ENCODE measurements at places on chromosomes 12 and 14.

- no peak for DNase-seq
These were observed 210.7 kb upstream of the SSTR1 start for GRCh38 chr14:37997017-37997416.

GRCh38 chr14:61397615-61398014 is 76.2 kb downstream of the PRKCH start:
- DNase-seq: no peak

DNA sequence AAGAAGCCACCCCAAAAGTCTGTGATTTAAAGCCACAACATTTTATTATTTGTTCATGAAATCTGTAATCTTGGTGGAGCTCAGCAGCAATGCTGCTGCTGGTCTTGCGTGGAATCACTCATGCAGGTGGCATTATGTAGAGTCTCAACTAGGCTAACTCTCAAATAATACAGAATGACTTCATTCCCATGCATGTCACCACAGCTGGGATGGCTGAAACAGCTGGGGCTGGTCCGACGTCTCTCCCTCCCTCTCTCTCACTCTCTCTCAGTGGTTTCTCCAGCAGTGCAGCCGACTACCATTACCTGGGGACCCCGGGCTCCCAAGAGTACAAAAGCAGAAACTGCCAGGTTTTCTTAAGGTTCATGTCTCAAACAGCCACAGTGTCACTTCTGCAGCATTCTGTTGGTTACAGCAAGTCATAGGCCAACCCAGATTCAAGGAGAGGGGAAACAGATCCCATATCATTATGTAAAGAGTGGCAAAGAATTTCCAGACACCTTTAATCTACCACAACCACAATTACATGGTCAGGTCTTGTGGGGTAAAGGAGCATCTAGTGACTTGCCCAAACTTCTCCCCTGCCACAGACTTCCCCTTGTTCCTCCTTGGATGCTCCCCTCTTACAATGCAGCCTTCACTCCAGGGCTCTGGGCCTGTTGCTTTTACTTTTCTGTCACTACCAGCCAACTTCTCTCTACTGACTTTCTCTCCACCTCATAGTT is 192.0 kb upstream of the HMGA2 start:
- no peak for DNase-seq

- no peak for DNase-seq
These were observed 383.5 kb downstream of the RGS6 start for GRCh38 chr14:72315714-72316113.

DNA sequence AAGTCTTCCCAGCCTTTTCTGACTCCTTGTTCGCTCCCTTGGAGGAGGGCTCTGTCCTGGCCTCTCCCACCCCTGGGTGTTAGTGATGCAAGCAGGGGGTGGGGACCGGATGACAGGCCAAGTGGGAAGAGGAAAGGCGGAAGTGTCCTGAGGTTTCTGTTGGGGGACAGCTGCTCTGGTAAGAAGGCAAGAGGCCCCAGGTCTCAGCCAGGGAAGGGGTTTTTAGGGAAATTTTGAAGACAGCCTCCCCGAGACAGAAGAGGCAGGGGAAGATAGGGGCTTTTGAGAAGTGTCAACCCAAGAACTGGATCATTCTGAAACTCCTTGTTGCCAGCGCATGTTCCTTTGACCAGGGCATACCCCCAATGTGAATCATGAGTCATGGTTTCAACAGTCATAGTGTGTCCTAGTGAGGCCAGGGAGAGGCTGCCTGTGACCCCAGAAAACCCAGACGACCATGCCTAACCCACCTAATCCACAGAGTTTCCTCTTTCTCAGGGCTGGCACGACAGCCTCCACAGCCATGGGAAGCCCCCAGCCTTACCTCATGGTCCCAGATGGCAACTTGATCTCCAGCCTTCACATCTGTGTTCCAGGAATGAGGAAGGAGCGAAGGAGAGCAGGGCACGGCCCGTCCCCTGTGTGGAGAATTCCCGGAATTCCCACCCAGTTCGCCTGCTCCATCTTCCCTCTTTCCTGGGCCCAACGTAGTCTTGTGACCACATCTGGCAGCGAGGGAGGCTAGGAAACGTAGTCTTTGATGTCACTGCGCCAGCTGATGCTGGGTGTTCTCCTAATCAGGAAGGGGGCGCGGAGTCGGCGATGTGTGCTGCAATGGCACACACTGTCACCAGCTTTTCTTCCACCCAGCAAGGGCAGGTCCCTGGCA is 4.9 kb upstream of the GPR132 start:
- no peak for DNase-seq

GRCh38 chr14:98962118-98962517 is 309.9 kb downstream of the BCL11B start:
- no peak for DNase-seq

All from GM12892 (cell line).